ENCODE measurements at places on chromosomes 7 and 10.

- no peak for DNase-seq
Observed at GRCh38 chr7:46756996-46757395, 824.9 kb downstream of the TNS3 start.

- DNase-seq, result no peak
Observed at GRCh38 chr10:32239769-32240168, 107.2 kb downstream of the EPC1 start.

DNA sequence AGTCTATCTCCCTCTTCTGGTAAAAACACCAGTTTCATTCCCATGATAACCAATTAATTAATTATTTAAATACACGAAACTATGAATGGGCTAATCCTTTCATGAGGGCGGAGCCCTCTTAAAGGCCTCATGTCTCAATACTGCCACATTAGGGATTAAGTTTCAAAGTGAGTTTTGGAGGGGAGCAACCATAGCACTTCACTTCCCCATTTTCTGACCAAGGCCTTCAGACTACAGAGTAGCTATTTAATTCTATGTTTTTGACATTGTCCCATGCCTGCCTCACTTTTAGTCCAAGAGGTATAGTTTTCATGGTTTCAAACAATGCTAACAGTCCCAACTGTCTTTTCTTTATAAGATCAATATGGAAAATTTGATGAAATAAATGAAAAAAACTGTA, 618.6 kb downstream of the ZWINT start:
- no peak for DNase-seq

GRCh38 chr10:35126062-35126529, 550 bp upstream of the CREM start:
- no peak for DNase-seq

GRCh38 chr7:135121868-135122267, 26.0 kb upstream of the TMEM140 start:
- DNase-seq, result no peak

DNA sequence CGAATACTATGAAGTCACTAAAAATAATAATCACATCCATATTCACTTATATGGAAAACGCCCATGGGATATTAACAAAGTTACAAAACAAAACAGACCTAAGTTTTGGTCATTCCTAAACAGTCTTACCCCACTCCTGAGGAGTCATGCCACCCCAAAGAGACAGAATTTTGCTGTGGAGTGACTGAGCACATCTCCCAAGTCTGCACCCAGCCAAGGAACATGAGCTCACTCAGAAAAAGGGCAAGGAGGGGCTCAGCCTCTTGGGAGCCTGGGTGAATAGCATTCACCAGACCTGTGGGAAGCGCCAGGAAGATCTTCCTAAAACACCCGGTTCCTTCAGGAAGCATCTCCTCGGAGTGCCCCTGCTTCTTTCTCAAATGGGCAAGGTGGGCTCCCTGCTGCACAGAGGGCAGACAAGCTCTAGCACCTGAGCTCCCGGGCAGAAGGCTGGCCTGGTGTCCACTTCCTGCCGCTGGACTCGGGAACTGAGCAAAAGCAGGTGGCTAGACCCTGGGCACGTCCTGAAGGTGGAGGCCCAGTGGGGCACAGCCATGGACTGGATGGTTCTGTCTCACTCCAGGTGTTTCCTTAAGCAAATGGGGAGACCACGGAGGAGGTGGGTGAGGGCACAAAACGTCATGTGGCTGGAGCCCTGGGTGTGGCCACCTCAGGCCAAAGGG, 31.0 kb downstream of the TNS3 start:
- DNase-seq, result no peak

GRCh38 chr10:13765641-13766341, 179.0 kb downstream of the PRPF18 start:
- DNase-seq, result no peak

- DNase-seq, result no peak
Observed at GRCh38 chr7:33705333-33705833, 200.0 kb upstream of the BMPER start.

Measured in stimulated activated CD8-positive, alpha-beta memory T cell treated with anti-CD3 and anti-CD28 coated beads, Interleukin-4, amount 100 ng/mL, for 1 hour (primary cell).